ENCODE measurements at places on chromosomes 5 and 9.

GRCh38 chr5:139214646-139215045, 16.5 kb upstream of the SIL1 start:
- no peak for DNase-seq

- DNase-seq, result no peak
Measured at GRCh38 chr9:21415493-21416267, 6.8 kb downstream of the IFNA8 start.

DNA sequence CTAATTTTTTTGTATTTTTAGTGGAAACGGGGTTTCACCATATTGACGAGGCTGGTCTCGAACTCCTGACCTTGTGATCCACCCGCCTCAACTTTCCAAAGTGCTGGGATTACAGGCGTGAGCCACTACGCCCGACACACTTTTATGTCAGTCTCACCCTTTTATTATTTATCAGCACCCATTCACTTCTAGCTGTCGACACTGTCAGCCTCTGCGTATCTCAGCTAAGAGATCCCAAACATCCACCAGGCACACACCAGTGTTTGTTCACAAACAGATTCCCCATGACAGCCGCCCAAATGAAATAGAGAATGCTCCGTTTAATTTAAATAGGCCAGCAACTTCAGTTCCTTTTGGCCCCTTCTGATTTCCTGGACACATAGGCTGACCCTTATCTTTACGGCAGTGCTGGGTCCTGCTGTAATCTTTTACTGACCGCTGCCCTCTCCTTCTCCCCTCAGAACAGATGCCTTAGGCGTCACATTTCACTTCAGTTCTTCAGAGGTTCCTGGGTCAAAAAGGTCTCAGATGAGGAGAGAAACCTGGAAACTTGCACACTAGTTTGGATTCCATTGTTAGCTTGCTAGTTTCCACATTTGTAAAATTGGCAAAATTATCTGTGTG, 43.1 kb upstream of the CKMT2 start:
- DNase-seq, result no peak

DNA sequence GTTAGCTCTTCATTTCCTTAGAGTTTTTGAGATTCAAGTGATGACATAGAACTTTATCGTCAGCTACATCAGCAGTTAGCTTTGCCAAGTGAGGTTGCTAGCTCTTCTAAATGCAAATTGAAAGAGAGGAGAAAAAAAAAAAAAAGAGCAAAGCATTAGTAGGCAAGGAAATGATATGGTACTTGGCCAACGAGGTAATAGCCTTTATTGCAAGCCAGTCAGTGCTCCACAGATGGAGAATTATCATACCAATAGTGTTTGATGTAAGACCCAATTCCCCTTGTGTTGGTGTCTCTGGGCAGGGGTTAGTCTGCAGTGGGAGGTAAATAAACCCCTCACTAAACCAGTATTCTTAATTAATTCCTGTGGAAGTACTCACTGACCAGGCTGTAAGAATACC, 992.1 kb downstream of the PTPRD start:
- no peak for DNase-seq

- peak; percentile 29 for DNase-seq
Measured at GRCh38 chr5:36939969-36940858, 63.6 kb downstream of the NIPBL start.

- no peak for DNase-seq
Measured at GRCh38 chr9:110561826-110562225, 17.7 kb downstream of the SVEP1 start.

GRCh38 chr9:119020284-119020683, 349.0 kb downstream of the BRINP1 start:
- no peak for DNase-seq

DNA sequence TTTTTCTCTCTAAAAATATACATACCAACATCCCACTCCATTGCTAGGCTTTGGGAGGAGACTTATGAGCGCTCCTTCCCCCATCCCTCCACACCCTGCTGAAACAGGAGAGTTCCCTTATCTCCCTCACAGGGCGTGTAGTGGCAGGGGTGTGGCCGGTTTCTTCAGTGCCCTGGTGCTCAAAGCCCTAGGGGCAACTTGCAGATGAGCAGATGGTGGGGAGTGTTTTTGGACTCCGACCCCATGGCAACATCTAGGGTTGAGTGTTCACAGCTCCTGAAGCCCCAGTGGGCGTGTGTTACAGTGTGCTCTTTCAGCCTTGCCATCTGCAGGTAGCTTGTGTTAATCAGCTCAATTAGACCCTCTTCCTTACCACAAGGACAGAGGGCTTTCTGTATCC, 409.5 kb downstream of the MAT2B start:
- DNase-seq, result peak; percentile 27

- no peak for DNase-seq
Measured at GRCh38 chr5:145237843-145238242, 597.3 kb downstream of the PRELID2 start.

GRCh38 chr9:108618906-108619550, 236.8 kb downstream of the ACTL7B start:
- no peak for DNase-seq

DNA sequence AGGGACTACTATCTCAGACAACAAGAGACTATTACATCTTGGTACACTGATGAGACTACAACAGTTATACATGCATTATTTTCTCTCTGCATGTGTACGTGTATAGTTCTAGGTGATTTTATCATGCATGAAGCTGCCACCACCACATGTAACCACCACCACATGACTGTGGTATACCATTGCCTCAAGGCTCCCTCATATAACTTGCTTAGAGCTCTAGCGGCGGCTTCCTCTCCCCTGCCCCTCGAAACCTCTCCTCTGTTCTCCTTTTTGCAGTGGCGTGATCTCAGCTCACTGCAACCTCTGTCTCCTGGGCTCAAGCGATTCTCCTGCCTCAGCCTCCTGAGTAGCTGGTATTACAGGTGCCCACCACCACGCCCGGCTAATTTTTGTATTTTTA, 162.3 kb downstream of the AOPEP start:
- no peak for DNase-seq

DNA sequence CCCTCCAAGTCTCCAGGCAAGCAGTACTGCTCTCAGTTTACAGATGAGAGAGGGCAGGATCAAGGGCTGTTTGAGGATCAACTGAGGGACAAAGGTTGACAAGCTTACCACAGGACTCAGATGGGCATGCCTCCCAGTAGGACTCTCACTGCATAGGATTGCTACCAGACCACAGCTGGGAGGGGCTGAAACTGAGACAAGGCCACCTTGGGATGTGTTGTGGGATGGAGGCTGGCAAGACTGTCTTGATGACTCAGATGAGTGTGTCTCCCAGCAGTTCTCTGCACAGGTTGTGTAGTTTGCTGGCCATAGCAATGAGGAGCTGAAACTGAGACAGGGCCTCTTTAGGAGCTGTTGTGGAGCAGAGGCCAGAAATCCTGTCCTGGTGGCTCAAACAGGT, 222.2 kb upstream of the IRX1 start:
- DNase-seq, result no peak

DNA sequence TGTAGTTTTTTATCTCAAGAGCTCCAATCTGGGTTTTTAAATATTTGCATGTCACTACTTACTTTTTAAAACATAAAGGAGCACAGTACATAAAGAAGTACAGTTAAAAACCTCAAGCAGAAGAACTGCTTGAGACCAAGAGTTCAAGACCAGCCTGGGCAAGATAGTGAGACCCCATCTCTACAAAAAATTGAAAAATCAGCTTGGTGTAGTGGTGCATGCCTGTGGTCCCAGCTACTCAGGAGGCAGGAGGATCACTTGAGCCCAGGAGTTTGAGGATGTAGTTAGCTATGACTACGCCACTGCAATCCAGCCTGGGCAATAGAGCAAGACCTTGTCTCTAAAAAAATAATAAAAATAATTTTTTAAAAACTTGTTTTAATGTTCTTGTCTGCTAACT, 972.7 kb upstream of the DMAC1 start:
- DNase-seq, result no peak
